ENCODE measurements at places on chromosomes 6 and 20.
A peak's percentile ranks its signal among the peaks of the same experiment; 100 is the strongest.

DNA sequence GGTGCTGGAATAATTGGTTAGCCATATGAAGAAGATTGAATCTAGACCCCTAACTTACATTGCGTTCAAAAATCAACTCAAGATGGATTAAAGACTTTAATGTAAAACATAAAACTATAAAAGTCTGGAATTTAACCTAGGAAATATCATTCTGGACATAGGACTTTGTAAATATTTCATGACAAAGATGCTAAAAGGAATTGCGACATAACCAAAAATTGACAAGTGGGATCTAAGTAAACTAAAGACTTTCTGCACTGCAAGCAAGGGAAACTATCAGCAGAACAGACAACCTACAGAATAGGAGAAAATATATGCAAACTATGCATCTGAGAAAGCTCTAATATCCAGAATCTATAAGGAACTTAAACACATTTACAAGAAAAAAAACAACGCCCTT lies 45.5 kb upstream of the SLC35F1 start:
- no peaks in the 10 kb centered on the region for H3K36me3 ChIP-seq
- H3K4me3 ChIP-seq, result no peak overlapping the region
- H3K4me1 ChIP-seq, result peaks cover 13% of the 10 kb centered on the region
- no peak for DNase-seq
- no peak overlapping the region for H3K27ac ChIP-seq
- peaks cover 11% of the 10 kb centered on the region for H3K27me3 ChIP-seq

DNA sequence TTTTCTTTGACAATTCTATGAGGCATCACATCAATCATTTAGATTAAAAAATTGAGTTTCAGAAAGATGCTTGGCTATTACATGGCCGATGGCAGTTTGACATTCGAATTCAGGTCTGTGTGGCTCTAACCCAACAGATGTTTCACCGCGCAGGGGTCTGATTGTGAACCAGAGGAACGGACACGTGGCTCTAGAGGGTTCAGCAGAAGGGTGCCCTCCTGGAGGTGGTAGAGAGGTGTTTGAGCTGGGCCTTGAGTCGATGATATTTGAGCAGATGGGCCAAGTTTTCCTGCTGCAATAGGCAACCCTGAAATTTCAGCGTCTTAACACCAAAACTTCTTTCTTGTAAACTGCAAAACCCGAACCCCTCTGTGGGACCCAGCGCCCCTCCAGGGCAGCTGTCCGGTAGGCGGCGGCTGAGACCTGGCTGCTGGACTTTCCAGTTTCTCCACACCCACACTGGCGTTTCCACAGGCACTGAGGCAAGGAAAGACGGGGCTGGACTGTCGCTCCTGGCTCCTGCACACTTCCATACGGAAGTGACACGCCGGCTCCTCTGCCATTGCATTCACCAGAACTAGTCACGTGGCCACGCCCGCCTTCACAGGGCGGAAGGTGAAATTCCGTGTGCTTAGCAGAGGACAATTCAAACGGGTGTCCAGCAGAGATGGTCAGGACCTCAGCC lies 11.3 kb upstream of the AFDN start:
- H3K4me3 ChIP-seq, result no peak overlapping the region
- H3K27ac ChIP-seq, result no peak overlapping the region
- H3K4me1 ChIP-seq, result peaks cover 34% of the 10 kb centered on the region

- DNase-seq, result no peak
- no peaks in the 10 kb centered on the region for H3K27me3 ChIP-seq
- no peak overlapping the region for H3K27ac ChIP-seq
- H3K4me3 ChIP-seq, result peak overlapping the region; percentile 55
- peaks cover 34% of the 10 kb centered on the region for H3K4me1 ChIP-seq
- peaks cover 5% of the 10 kb centered on the region for H3K36me3 ChIP-seq
These were observed 6.5 kb downstream of the PPP1R18 start for GRCh38 chr6:30679765-30680535.

- no peak overlapping the region for H3K4me3 ChIP-seq
- H3K4me1 ChIP-seq, result no peaks in the 10 kb centered on the region
- H3K27me3 ChIP-seq, result no peaks in the 10 kb centered on the region
- H3K36me3 ChIP-seq, result no peaks in the 10 kb centered on the region
These were observed 54.3 kb upstream of the GMPR start for GRCh38 chr6:16184129-16184528.

DNA sequence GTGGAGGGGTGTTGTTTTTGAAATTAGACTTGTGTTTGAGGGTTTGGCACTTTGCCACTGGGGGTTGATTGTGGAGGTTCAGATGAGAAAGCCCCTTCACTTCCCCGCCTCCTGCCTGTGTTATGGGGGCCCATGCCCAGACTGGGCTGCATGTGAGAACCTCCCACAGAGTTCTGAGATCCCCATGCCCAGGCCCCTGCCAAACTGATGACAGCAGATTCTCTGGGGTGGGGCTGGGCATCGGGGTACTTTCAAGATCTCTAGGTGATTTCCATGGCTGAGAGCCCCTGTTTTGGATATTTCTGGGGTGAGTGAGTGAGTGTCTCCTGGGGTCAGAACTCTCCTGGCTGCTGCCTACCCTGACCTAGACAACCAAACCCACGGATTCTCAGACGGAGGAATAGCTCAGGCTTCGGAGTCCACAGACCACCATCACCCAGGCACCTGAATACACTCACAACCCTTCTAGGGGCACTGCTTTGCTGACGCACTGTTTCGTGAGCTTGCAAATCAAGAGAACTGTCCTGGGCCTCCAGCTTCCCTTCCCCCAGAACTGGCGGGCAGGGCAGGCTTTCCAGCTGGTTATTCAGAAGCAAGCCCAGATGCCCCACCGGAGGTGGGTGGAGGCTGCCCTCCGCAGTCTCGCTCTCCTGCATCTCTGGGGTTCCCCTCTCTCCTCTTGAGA lies 6.3 kb downstream of the BCAS1 start:
- H3K27me3 ChIP-seq, result no peaks in the 10 kb centered on the region
- H3K27ac ChIP-seq, result no peak overlapping the region
- no peak overlapping the region for H3K4me3 ChIP-seq
- H3K4me1 ChIP-seq, result peaks cover 24% of the 10 kb centered on the region
- H3K36me3 ChIP-seq, result no peaks in the 10 kb centered on the region
- no peak for DNase-seq

DNA sequence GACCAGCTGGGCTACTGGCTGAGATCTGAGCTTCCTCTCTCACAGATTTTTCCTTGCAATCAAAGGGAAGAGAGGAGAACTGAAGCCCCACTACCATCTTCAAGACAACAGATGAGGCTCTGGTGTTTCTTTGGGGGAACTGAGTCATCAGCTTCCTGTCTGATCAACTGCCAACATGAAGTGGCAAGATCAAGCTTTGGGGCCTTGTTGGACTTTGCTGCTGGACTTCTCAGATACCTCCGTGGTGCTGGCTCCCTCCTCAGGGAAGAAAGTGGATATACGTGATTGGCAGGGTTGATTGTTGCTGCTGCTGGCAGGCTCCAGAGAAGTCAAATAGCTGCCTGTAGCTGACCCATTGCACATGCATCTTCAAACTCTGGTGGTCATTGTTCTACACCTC lies 3.6 kb upstream of the TOX2 start:
- H3K27ac ChIP-seq, result no peak overlapping the region
- no peaks in the 10 kb centered on the region for H3K4me1 ChIP-seq
- no peaks in the 10 kb centered on the region for H3K36me3 ChIP-seq
- H3K27me3 ChIP-seq, result peaks cover 28% of the 10 kb centered on the region
- no peak overlapping the region for H3K4me3 ChIP-seq

- peaks cover 14% of the 10 kb centered on the region for H3K4me1 ChIP-seq
- no peaks in the 10 kb centered on the region for H3K27me3 ChIP-seq
- H3K36me3 ChIP-seq, result peaks cover 25% of the 10 kb centered on the region
These were observed 1.6 kb downstream of the PGBD1 start for GRCh38 chr6:28282926-28283325.

DNA sequence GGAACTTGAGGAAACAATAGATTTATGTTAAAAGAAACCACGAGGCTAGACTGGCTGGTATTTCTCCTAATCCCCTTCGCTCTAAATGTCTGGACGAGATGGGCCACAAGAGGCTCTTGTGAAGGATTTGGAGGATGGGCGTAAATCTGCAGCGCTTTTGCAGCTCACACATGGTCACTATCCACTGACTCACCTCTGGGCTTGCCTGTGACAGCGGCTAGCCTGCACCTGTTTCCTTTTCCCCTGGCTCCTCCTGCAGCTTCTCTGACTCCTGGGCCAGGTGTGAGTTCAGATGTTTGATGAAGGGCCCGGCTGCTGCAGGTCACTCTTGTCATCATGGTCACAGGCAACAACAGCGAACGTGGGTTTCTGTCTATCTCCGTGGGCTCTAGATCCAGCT lies 629.4 kb downstream of the CBLN4 start:
- no peak overlapping the region for H3K27ac ChIP-seq
- H3K4me1 ChIP-seq, result no peaks in the 10 kb centered on the region
- no peak overlapping the region for H3K4me3 ChIP-seq
- DNase-seq, result no peak
